ENCODE measurements at places on chromosomes 1 and 21.

GRCh38 chr1:3213730-3214129, 144.7 kb downstream of the PRDM16 start:
- no peak for DNase-seq

DNA sequence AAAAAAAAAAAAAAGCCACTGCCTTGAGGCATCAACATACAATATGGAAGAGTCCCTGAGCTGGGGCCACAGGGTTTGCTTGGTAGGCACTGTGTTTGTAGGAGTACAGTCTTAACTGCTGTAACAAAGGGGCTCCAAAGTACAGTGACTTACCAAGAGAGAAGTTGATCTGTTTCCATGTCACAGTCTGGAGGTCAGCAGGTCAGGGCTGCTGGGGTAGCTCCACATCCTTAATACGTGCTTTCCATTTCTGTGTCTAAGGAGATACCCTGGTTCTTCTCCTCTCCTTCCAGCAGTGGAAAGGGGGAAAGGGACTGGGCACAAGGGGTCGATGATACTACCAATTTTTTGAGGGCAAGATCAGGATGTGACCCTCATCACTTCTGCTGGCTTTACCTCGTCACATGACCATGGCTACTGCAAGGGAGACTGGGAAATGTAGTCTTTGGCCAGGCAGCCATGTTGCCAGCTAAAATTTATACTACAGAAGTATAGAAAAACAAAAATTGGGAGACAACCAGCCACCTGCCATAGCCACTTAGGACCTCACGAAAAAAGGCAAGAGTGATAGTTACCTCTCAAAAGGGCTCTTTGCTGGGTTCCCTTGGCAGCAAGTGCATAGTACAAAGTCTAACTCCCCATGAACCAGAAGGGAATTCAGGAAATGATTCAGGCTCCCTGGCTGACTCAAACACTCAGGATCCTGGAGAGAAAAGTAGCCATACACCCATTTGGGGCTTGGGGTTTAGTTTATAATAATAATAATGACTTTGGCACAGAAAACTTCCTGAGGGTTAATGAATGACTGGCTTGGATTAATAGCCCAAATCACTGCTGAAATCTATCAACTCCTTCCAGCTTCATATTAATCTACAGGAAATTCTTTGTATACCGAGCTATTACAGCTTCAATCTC, 52.7 kb upstream of the ATP5PO start:
- DNase-seq: no peak

- no peak for DNase-seq
Observed at GRCh38 chr1:6085666-6086065, 40.0 kb downstream of the KCNAB2 start.

DNA sequence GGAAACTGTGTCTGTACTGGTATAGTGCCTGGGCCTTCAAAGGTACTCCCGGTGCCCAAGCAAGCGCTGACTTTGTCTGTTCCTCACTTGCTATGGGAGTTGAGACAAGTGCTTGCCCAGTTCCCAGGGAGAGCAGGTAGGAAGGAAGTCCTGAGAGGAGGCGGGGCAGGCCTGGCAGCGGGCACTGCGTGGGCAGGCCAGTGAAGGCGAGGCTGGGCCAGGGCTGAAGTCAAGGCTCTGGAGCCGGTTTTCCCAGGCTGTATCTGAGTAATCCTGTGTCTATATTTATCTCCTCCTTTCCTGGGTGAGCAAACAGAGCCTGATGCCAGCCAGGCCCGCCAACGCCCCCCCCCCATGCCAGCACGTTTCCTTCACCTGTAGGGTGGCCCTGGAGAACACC, 15.9 kb upstream of the EDN2 start:
- no peak for DNase-seq

GRCh38 chr1:14064649-14065442, 364.9 kb downstream of the PRDM2 start:
- no peak for DNase-seq

GRCh38 chr1:50421366-50421748, 1.9 kb downstream of the DMRTA2 start:
- DNase-seq: no peak

DNA sequence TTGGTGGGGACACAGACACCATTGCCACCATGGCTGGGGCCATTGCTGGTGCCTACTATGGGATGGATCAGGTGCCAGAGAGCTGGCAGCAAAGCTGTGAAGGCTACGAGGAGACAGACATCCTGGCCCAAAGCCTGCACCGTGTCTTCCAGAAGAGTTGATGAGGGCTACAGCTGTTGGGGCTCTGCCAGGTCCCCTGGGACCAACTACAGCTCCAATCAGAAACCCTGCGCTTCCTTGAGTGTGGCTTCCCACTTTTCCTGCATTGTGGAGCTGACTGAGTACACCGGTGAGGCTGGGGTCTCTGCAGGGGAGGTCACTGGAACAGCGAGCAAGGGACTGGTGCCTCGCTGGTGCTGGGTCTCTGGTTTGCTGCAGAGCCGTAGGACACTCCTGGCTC, 4.5 kb downstream of the ADPRS start:
- DNase-seq: no peak

Measured in CD4-positive, alpha-beta T cell treated with Interleukin-15 for 4 hours (primary cell).